Smooth muscle cell of the brain vasculature (primary cell): ENCODE measurements at places on chromosomes 5 and 9.

GRCh38 chr9:17862101-17862500 lies 283.2 kb downstream of the SH3GL2 start:
- no peak for DNase-seq

GRCh38 chr5:119458911-119459632 lies 6.8 kb downstream of the HSD17B4 start:
- no peak for DNase-seq

DNA sequence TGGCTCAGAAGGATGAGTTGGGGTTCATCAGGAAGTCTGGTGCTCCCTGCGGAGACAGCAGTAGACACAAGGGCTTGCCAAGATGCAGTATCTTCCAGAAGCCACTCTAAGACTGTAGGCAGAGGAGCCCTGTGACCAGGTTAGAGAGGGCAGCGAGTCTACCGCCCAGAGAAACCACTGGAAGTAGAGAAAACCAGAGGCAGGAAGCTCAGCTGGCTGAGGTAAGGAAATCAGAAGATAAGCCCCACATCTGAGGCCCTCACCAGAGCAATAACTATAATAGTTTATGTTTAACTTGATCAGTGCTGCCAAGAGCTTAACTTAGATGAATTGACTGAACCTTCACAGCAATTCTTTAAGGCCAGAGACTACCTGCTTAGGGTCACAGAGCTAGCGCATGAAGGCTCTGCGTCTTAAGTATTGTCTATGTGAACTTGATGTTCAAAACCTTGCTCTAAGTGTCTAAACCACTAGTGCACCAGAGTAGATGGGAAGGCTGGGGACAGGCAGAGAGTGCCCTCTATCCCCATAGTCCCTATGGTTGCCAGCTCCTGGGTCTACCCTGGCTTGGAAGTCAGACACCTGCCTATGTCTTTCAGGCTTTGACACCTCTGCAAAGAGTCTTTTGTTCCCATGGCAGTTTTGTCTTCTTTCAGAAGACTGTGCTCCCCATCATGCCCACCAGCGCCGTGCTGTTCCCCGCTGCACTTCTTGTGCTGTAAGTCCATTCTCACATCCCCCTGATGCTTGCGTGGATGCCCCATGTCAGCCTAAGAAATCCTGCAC lies 228.2 kb upstream of the KLF4 start:
- DNase-seq: no peak

GRCh38 chr9:29150606-29151005 lies 1577.3 kb upstream of the C9orf72 start:
- no peak for DNase-seq

- DNase-seq: no peak
Measured at GRCh38 chr5:112646139-112646936, 91.3 kb upstream of the APC start.

DNA sequence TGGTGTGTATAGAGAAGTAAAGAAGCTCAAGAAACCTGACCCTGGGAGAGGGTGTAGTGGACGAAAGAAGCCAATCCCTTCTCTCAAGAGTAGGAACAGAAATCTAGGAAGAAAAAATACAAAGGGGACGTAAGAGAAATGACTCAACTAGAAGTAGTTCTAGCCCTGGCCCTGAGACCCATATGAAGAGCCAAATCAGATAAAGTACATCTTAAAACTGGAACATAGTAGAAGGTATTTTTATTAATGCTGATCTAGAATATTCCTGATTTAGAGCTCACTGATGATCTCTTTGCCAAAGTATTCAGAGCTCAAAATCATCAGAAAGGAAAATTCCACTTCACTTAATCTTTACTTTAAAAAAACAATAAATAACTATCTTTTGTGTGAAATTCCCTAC lies 184.8 kb downstream of the MLLT3 start:
- no peak for DNase-seq

DNA sequence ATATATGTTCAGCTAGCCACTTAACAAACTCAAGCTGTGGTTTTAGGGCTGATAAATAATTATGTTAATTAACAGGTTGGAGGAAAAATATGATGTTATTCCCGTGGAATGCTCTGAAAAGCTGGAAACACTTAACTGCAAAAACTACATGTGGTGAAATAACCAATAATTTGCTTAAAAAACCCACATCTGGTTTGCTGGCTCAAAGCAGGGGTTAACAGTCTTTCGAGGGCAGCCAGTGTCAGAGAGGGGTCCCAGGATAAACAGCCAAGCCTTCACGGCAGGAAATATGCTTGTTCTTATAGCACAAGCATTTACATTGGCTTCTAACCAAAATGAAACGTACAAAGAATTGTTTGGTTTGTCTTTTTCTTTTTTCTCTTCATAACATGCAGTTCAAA lies 254.0 kb upstream of the GAS1 start:
- peak; percentile 90 for DNase-seq

- no peak for DNase-seq
Measured at GRCh38 chr9:20914556-20914955, 116.9 kb downstream of the HACD4 start.

GRCh38 chr5:2737273-2738155 lies 14.0 kb downstream of the IRX2 start:
- no peak for DNase-seq

DNA sequence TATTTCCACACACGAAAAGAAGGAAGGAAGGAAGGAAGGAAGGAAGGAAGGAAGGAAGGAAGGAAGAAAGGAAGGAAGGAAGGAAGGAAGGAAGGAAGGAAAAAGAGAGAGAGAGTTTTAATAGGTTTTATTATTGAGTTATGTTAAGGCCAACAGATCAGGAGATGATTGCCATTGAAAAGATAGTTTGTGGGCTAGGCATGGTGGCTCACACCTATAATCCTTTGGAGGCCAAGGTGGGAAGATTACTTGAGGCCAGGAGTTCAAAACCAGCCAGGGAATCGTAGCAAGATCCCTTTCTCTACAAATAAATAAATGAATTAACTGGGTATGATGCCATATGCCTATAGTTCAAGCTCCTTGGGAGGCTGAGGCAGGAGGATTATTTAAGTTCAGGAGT lies 877.2 kb downstream of the TLE4 start:
- DNase-seq: no peak

DNA sequence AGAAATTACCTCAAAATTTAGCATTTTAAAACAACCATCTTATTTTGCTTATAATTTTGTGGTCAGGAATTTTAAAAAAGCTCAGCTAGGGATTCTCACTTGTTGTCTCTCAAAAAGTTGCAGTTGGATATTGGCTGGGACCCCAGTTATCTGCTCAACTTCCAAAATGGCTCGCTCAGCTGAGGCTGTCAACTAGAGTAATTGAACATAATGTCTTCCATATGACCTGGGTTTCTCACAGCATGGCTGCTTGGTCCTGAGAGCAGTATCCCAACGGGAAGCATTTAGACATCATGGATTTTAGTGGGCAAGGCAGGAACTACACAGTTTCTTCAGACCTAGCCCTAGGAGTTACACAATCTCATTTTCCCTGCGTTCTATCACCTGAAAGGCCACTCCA lies 63.6 kb upstream of the SPEF2 start:
- no peak for DNase-seq

DNA sequence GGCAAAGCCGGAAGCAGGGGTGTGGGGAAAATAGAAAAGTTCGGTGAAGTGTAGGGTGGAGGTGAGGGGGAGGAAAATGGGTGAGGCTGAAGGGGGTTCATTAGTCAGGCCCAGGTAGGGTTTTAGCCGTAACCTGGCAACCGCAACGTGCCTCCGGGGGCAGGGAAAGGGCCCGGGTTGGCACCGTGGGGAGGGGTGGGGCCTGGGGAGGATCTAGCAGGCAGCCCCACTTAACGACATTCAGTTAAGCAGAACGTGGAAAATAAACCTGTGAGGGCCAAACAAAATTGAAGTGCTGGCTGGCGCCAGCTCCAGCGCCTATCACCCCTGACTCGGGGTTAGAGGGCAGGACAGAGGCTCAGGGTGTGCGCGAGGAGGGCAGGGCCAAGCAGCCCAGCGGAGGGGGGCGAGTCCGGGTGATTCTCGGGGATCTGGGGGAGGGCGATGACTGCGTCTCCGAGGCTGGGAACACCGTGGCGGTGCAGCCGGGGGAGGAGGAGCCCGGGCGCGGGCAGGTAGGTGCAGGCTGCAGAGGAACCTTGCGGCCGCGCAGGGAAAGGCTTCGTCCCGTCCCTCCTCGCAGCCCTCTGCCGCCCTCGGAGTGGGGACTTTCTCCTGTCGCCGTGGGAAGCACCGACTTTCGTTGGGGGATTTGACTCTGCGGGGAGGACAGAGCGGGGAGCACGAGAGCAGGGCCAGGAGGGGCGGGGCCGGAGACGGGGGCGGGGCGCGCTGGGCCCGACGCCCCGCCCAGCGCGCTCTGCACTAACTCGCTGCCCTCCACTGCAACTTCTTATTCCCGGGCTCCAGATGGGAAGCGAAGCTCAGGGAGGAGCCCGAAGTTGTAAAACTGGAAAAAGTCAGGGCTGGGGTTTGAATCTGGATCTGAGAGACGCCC lies 5.1 kb downstream of the RGS14 start:
- DNase-seq: no peak

DNA sequence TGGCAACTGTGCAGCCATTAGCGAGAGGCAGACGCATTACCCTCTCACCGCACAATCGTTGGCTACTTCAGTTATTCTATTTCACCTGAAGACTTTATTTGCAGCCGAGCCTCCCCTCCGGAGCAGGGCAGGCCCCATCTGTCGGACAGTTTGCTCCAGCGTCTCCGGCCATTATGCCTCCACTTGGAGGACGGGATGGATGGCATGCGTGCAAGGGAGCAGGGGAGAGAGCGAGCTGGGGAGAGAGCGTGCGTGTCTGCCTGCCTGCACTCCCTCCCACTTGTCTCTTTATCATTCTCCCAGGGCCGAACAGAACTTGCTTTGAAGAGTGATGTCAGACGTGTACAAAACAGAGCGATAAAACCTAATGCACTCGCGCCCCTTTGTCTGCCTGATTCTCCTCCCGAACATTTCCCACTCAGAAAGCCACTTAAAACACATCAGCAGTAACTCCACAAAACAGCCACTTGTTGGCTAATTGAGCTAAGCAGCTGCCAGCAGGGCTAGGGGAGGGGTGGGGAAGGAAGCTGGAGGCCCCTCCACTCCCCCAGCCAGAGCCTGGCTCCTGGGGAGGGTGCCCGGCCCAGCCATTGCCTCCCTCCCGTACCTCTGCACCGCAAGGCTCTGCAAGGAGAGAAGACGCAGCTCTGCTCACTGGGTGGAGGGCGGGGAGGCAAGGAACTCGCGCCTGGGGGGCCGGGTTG lies 43.4 kb upstream of the FUBP3 start:
- DNase-seq: no peak

DNA sequence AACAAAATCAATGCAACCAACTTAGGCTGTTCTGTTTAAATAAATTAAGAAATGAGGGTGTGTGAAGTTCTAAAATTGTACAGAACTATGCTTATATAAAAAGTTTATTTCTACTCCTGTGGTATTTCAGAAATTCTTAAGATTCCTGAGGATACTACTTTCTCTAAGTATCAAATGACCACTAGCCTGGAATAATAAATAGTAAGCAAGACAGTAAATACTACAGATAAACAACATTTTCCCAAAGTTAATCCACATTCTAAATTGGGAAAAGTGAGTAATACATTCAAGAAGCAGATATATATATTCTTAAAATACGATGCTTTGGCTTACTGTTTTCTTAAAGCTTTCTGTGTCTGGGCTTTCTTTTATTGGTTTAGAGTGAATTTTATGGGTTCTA lies 29.5 kb downstream of the CCNH start:
- DNase-seq: no peak

DNA sequence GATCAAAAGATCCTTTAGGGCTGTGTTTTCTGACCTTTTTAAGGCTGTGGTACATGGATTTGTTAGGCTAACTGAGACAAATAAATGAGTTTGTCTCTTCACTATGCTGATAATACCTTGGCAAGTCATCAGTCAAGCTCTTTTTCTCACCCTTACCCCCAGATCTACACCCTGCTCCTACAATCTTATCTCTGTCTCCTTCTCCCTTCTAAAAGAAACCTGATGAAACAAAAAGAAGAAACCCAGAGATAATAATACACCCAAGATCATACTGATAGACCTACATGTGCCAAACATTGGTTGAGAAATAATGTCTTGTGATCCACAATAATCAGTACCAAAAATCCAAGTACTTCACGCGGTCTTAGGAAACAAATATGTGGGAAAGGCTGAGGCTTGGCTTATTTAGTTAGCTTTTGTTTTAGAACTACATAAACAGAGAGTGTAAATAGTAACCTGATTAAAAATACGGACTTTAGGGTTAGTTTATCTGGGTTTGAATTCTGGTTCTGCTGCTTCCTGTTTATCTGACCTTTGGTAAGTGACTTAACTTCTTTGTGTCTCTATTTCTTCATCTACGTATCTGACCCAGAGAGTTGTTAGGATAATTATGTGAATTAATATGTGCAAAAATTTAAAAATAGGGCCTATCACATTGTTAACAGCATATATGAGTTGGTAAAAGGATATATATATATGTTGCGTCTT lies 24.8 kb upstream of the PDCD1LG2 start:
- DNase-seq: no peak

GRCh38 chr5:64947801-64948200 lies 179.1 kb downstream of the CWC27 start:
- no peak for DNase-seq

DNA sequence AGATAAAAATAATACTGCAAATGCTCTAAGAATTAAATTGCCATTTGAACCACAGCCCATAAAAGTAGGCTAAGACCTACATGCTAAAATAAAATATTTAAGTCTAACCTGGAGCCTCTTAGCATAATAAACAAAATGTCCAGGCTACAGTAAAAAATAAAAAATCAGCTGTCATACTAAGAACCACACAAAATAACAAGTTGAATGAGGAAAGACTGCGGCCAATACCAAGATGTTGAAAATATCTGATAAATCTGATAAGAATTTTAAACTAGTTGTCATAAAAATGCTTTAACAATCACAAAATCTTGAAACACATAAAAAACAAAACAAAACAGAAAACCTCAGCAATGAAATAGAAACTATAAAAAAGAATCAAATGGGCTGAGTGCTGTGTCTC lies 336.9 kb upstream of the MSX2 start:
- DNase-seq: no peak

- DNase-seq: no peak
Measured at GRCh38 chr5:14840624-14841023, 31.0 kb downstream of the ANKH start.

- DNase-seq: no peak
Measured at GRCh38 chr9:274406-274805, 59.7 kb downstream of the DOCK8 start.

- DNase-seq: no peak
Measured at GRCh38 chr5:132979367-132979940, 16.0 kb upstream of the AFF4 start.

DNA sequence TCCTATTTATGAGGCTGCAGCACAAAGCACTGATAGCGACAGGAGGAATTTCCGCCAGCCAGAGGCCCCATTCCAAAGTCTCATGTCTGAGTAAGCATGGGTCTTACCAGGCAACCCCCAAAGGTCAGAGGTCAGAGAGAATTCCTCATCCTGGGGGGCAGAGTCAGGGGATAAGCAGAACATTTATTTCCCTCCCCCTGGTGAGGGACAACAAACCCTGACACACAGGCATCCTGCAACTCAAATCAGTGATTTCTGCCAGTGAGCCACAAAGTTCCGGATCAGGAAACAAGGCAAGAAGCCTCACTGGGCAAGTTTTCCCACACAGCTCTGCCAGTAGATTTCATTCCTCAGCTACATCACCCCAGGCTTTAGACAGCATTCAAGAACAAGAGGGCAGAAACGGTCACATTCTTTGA lies 37.0 kb downstream of the ADAMTS12 start:
- DNase-seq: peak; percentile 88
